ENCODE measurements at places on chromosomes 12 and 14.

DNA sequence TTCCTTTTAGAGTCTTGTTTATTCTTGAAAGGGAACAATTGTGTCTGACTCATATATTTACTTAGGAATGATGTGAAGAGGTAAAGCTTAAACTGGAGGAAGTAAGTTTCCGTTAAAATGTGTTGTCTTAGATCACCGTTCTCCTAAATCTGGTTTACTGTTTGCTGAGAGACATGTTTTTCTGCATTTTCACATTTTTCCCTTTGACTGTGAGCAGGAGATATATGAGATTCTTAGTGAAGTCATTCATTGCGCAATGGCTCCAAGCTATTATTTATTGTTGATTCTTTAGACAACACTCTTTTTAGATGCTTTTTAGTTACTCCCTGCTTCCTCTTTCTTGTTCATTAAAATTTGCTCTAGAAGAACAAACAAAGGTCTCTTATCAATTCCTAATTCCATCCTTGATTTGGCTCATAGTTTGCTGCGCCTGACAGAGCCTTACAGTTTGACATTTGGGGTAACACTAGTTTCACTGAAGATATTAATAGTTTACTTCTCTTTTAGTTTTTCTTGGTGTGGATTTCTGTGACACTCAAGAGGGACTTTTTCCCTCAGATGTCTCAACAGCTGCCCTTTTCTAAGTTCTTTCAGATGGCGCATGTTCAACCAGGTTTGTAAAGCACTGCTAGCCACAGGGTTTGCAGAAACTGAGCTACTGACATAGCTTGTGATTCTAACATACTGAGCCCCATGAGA lies 11.4 kb downstream of the CLECL1 start:
- no peak for DNase-seq

GRCh38 chr12:79690142-79690637 lies 574 bp downstream of the PAWR start:
- no peak for DNase-seq

DNA sequence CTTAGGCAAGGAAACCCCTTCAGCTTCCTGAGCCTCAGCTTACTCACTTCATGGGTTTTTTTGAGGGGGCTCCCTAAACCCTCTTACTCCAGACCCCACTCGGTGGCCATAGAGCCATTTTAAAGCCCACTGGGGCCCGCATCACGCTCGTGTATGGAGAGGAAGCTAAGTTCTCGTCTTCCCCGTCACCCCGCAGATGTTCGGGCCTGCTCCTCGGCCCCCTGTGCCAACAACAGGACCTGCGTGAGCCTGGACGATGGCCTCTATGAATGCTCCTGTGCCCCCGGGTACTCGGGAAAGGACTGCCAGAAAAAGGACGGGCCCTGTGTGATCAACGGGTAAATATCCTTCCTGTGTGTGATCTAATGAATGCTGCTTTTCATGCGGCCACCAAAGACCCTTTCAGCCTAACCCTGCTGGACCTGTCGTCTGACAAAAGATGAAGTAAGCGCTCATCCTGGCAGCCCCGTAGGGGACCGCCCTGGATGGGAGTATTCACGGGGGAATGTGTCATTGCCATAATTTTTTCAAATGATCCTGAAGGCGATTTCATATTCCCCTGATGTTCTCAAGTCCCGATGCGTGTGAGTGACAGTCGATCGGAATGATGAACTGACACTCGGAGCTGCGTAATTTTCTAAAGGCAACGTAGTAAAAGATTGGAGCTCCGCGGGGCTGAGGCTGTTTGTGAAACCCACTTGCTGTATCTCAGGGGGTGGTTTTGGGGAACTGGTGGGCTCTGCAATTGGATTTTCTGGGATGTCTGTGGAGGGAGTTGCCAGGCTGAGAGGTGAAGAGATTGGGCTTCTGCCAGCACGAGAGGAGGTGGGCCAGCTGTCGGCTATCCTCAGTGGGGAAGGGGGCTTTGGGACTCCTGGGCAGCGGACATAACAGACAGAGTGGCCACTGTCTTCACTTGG lies 5.4 kb downstream of the DLK1 start:
- no peak for DNase-seq

DNA sequence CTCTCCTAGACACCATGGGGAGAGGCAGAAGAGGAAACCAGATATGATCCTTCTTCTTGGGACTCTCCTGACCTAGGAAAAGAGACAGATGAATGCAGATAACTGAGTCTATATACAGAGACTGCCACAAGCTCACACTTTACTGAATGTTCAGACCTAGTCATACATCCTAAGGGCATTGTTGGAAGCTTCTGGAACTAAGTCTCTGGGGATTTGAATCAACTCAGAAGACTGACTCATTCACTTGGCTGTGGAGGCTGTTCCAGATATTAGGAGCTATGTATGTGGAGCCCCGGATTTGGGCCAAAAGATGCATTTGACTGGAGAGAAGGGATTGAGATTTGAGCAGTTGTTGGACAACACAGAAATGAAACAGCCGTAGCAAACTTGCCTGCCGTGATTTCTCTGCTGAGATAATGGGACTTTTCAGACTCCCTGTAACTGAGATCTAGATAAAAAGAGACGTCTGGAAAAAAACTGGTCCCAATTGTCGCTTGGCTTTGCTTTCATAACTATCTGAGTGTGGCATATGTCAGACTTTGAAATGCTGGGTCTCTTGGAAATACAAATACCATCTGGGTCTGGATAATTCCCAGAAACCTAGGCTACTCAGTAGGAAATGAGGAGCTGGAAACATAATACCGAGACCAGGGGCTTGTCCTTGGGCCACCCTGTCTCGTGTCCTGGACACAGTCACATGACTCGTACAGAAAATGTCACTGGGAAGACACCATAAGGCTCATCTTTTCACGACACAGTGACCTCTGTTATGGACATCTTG lies 396.8 kb downstream of the NUAK1 start:
- DNase-seq = no peak

DNA sequence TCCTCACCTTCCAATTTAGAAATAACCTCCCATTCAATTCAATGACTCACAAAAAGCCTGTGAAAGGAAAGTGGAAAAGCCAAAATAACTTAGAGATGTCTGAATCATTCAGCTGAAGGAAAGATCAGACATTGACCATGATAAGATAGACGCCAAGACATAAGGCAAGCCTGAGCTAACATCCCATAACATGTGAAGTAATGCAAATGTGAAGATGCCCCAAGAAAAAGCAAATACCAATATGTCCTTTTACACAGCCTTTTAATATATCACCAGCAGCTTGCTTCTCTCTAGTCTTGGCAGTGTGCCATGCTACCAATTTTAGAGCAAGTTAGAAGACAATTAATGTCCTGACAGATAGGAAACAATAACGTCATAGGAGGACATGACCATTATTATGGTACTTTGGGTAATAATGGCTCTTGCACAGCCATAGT lies 2.4 kb upstream of the NUMB start:
- no peak for DNase-seq

DNA sequence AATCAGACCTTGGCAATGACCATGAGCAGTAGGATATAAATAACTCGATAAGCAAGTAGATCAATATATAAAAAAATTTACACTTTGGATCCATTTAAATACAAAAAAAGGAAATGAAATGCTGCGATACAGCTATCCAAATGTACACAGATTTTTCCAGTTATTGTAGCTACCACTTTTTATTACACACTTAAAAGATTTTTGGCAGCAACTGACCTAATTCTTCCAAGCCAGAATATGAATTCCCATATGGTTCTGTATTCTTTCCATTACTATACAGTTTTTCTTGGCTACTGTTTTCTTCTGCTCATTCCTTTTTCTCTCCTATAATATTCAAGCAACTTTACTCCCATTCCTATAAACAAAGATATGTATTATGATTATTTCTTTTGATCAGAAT lies 52.2 kb downstream of the TMTC1 start:
- DNase-seq = no peak

- DNase-seq = no peak
Observed at GRCh38 chr12:80100591-80100990, 1.3 kb downstream of the OTOGL start.

- no peak for DNase-seq
Observed at GRCh38 chr12:65695113-65695865, 129.0 kb upstream of the HMGA2 start.
